ENCODE measurements at places on chromosomes 1 and 21.

GRCh38 chr1:208808301-208808700, 564.1 kb upstream of the PLXNA2 start:
- DNase-seq = no peak

GRCh38 chr1:31069392-31069791, 3.9 kb upstream of the PUM1 start:
- DNase-seq = no peak

GRCh38 chr21:14752345-14752909, 206.3 kb upstream of the SAMSN1 start:
- DNase-seq = no peak

DNA sequence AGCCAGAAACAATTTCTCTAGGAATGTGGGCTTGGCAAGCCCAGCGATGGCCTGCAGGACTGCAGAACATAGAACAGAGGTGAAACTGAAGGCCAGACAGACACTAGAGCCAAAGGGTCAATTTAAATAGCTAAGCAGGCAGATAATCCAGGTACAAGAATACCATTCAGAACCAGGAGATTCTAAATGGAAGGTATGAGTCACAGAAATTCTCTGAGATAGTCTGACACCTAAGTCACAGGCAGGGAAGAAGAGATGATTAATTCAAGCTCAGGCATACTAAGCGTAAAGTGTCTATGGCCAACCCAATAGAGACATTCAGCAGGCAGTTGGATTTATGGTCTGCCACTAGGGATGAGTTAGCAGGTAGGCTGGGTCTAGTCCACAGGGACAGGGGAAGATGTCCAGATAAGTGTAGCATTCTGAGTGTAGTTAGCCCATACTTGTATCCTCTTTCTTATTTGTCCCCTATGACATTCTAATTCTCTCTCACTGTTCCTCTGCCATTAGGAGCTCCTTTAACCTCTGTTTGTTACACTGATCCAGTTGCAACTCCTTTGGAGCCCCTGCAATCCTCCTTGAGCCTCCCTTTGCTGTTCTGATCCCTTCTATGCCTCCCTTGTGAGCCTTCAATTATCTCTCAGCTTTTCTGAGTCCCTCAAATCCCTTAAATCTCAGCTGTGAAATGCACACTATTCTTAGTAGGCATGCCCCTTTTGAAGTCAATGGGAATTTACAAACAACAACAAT, 383.8 kb downstream of the LMO4 start:
- no peak for DNase-seq

DNA sequence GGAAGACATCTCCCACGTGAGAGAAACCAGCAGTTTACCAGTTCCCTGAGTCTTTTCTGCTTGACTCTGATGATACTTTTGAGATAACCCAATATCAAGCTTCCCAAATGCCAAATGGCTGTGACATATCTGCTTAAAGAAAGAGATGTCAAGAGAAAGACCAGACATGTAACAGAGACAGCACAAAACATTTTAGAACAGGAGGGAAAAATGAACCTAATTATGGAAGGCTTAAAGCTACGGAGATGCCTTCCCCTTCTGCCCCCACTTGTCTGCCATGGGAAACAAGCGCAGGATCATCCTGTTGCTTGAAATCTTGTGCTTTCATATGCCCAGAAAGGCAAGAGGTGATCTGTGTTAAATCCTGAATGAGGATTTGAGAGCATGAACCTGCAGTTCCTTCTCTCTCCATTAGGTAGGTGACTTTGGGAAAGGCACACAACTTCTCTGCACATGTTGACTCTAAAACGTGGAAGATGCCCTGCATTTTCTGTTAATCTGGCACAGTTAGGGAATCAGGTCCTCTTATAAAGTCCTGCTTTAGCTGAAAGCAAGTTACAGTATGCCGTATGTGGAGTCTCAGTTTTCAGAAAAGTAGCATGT, 46.7 kb upstream of the MTR start:
- DNase-seq = no peak

DNA sequence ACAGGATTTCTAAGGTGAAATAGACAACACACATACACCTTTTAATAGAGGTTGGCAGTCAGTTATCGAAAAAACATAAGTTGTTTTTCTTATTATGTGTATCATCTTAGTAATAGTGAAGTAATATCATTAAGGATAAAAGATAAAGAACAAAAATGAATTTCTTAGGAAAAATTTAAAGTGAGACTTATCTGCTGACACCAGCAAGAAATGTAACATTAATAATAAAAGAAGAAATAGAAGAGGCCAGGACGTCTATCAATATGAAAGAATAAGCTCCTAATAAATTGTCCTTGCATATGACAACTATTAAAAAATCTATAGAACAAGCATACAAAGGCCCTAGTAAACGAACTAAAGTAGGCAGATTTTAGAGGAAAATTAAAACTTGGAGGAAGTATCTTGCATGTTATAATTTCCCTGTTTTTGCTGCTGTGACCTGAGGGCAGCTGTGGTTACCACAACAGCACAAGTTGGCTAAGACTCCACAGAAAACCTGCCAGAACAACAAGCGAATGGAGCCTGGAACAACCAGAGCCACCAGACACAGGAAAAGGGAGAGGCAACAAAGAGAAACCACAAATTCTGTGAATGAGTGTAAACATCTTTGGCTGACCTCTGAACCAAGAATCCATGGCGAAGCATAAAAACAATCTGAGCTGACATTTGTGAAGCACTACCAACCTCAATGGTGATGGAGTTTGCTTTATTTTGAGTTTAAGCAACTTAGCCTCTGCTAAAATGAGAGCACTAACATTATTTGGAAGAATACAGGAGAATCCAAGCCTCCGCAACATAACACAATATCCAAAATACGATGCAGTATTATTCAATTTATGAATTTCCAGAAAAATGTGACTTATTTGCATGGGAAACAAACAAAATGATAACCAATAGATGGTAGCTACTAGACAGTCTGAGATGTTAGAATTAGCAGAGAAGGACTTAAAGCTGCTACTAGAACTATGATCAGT, 207.5 kb downstream of the KCNT2 start:
- no peak for DNase-seq

DNA sequence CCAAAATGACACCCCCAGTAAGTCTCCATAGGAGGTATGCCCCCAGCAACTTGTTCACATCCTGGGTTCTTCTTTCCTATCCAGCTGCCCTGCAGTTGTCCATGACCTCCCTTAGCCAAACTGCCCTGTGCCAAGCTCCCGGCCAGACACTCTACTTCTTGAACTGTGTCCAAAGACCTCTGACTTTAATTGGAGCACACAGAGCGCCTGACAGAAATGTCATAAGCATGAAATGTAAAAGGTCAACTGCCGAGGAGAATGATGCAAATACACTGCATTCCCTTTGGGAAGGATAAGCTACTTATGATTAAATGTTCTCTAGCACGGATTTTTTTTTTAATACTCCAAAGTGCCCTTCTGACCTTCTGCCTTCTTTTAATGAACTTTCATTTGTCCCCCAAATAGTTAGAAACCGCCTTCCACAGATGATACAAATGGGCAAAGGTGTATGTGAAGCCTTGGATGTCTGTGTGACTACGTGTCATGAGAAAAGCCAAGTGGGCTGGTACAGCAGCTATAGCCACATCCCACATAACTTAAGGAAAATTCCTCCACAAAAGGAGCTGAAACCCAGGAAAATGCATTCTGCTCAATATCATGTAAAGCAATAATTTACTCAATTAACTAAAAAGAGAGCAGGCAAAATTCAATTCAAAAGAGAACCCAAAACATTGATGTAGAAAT, 26.8 kb downstream of the PALMD start:
- DNase-seq = no peak

GRCh38 chr1:109763646-109764415, at the start of gene EPS8L3:
Gene EPS8L3 (minus strand): TSS chr1:109763923. CDS start chr1:109761749, 2,174 bp downstream.
- no peak for DNase-seq

DNA sequence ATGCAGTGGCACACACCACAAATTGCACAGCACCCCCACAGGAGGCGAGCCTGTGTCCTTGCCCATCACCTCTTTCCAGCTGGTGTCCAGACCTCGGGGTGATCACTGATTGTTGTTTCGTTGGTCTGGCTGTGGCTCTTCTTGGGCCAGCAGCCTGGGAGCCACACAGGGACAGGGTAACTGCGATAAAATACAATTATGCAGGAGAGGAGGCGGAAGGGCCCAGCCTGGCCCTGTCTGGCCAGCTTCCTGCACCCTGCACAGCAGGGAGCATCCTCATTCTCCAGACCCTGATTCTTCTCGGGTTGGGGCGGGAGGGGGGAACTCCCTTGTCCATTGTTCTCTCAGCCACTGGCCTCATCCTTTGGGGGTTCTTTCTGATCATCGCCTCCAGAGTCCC, 83.6 kb downstream of the ADARB1 start:
- DNase-seq = no peak

- no peak for DNase-seq
Measured at GRCh38 chr1:234953655-234954405, 174.8 kb downstream of the TOMM20 start.

GRCh38 chr1:235776396-235776795, 90.3 kb downstream of the LYST start:
- no peak for DNase-seq

GRCh38 chr1:45840704-45841103, 37.3 kb downstream of the MAST2 start:
- DNase-seq = no peak

DNA sequence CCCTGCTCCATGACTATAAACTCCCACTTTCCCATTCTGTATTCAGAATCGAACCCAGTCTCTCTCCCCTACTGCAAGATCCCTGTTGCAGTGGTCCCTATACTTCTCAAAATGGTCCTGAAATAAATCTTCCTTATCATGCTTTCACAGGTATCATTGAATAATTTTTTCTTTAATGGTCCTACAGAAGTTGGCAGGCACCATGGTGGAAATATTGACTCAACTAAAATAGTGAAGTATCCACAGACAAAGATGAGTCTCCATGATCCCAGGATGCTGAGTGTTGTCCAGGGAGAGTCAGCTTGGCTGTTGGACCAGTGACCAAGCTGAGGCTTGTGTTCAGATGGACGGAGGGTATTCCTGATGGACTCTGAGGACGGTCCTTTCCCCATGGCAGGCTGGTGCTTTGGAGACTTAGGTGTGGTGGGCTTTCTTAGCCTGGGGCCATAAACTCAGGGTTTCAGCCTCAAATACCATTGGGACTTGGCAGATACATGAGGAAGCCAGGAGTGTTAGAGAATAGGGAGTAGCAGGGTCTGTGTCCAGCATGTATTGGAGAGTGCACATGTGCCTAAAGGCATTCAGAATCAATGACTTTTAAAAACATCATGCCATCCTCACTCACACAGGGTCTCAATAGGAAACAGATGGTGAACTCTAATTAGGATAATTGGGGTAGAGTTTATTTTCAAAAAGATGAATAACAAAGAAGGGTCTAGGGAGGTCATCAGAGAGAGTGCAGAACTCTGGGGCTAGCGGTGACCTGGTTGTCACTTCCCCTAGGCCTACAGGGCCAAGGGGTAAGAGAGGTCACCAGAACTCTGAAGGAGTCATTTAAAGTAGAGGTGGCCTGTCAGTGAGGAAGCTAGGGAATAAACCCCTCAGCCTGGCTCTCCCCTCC, 19.8 kb downstream of the TINAGL1 start:
- no peak for DNase-seq

GRCh38 chr1:74733604-74734484, 892 bp downstream of the TYW3 start:
- peak; percentile 25 for DNase-seq

GRCh38 chr1:230849451-230850224, 18.7 kb downstream of the C1orf198 start:
- DNase-seq = no peak

- no peak for DNase-seq
Measured at GRCh38 chr1:153349363-153350320, 1.0 kb upstream of the PGLYRP4 start.

DNA sequence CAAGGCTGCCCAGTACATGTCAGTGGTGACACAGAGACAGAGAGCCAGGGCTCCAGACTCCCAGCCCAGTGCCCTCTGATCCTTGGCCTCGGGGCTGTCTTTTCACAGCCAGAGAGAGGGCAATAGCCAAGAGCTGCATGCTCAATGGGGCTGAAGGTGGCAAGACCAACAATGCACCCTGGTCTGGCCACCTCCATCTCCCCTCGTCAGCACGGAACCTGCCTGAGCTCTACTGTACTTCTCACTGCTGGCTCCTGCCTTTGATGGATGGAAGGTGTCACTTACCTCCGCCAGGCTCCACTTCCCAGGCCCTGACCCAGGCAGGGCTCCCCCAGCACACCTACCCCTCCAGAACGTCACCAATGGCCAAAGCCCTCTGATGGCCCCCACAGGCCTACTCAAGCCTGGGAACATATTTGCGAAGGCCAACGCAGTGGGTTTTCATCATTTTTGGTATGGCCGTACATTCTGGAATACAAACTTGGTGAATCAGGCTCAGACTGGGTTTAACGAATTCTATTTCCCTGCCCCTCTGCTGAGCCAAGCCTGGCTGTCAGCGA, 88.1 kb downstream of the DMRTB1 start:
- no peak for DNase-seq

DNA sequence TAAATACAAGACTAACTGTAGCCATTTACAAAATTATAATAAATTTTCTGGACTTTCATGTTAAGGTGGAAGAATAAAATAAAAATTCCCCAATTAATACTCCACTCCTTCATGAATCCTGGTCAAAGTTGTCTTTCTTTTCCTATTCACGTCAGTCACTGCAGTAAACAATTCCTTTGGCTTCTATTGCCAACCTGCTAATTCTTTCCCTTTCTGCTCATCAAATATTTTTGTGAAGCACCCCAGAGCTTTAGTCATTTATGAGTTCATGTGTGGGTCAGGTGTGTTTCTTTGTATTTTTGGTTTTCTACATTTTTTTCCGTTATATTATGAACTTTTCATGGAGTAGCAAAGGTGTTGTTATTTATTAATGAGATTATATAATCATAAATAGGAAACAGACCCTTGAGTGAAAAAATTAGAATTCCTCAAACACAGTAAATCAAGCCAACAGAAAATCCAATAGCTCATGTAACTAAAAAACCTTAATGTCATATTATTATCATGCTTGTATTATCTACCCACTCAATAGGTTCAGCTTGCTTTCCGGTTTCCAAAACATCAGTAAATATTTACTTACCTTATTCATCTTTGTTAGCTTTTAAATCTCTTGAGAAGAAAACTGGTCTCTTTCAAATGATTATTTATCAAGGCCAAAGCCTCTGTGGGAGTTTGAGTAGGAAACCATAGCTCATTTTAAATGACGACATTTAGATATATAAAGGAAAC, 29.6 kb upstream of the PLA2G4A start:
- DNase-seq = no peak

- DNase-seq = no peak
Measured at GRCh38 chr1:112496290-112496689, 12.5 kb upstream of the WNT2B start.

DNA sequence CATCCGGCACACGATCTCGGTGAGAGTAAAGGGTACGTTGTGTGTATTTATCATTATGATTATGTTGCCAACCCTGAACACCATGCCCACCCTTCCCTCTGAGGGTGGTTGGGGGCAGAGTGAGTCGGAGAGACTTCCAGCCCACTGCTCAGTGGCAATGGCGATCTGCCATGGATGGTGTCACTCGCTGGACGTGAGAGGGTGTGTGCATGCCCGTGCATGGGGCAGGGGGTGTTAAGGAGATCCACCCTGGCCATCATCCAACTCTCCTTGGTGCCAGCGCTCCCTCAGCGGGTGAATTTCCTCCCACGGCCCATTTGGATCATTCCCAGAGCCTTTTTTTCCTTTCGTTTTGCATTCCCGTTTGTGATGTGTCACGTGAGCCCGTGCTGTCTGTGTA, 74.1 kb upstream of the CNTN2 start:
- no peak for DNase-seq
